Posterior vena cava (tissue), 2 donors: ENCODE measurements at places on chromosomes 16 and 17.

GRCh38 chr17:53630115-53630514 lies 192.6 kb upstream of the KIF2B start:
- no peak for DNase-seq

- no peak for DNase-seq
These were observed 1.3 kb upstream of the ZACN start for GRCh38 chr17:76077584-76078110.

DNA sequence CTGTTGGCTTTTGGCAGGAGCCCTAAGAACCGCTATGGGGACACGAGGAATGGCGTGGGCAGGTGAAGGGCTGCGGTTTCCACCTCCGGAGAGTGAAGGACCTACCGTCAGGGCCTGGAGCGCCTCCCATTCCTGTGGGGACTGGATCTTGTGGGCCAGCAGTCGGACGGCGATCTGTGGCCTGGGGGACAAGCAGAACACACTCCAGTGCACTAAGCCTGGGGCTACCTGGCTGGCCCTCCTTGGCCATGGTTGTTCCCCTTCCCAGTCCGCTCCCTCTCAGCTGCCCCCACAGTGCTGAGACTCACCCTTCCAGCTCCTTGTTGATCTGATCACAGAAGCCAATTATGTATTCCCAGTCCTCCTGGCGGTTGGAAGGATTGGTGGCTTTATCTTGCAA lies 15.0 kb downstream of the GGA3 start:
- no peak for DNase-seq

GRCh38 chr17:81484195-81484979 lies 28.2 kb downstream of the ACTG1 start:
- peak; percentile 97 for DNase-seq

DNA sequence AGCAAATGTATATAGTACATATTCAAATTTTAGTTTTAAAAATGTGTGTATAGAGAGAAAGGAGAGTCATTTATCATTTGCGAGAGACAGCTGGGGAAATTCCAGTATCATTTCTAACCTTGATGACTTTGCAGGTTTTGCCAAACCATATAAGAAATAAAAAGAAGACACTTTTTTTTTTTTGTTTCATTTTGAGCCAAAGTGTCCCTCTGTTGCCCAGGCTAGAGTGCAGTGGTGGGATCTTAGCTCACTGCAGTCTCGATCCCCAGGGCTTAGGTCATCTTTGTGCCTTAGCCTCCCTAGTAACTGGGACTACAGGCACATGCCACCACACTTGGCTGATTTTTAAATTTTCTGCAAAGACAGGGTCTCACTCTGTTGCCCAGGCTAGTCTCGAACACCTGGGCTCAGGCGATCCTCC lies 38.4 kb upstream of the VWA3A start:
- no peak for DNase-seq

GRCh38 chr17:59493867-59494266 lies 71.5 kb upstream of the DHX40 start:
- no peak for DNase-seq

GRCh38 chr16:66968847-66969246 lies 7.8 kb downstream of the CES3 start:
- DNase-seq: no peak

- DNase-seq: no peak
These were observed 160.2 kb upstream of the CHMP6 start for GRCh38 chr17:80831491-80831890.

GRCh38 chr17:17495536-17496188 lies 533 bp downstream of the RASD1 start:
- DNase-seq: no peak

DNA sequence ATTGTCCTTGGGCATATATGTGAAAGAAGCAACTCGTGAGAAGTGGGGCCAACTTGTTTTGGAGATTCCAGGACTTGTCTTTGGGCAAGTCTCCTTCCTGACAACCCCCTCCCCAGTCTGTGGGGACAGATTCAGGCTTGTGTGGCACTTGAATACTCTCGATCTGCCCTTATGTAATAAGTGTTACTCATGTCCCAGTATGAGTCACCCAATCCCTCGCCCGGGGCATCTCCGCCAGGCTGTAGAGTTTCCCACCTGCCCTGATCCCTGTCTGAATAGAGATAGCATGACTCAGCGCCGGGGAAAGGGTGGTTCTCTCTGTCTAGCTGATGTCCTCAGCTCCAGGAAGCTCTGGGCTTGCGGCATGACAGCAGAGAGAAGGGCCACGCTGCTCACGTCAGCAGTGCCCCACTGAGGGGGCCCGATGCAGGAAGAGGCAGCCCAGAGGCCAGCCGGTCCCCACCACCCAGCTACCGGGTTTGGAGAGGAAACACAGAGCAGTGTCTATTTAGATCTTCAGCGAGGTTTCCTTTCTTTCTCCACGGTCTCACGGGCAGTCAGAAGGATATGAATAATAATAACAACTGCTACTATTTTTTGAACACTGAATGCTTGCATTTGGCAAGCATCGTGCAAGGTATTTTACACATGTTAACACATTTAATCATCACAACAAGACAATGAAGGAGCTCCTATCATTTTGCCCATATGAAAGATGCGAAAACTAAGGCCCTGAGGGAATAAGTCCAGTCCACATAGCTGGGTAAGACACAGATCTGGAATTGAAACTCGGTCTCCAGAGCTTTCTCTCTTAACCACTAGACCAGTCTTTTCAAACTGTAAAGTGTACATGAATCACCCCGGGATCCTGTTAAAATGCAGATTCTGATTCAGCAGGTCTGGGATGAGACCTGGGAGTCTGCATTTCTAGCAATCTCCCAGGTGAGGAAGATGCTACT lies 426.7 kb upstream of the MAF start:
- DNase-seq: peak; percentile 88

GRCh38 chr16:81532491-81533174 lies 88.0 kb downstream of the CMIP start:
- peak; percentile 68 for DNase-seq

GRCh38 chr17:80307994-80308691 lies 47.5 kb downstream of the RNF213 start:
- DNase-seq: peak; percentile 29
